Kasumi-1 (cell line): ENCODE measurements at places on chromosomes 16 and 17.
A peak's percentile ranks its signal among the peaks of the same experiment; 100 is the strongest.

GRCh38 chr17:2034806-2035540 lies 5.0 kb downstream of the DPH1 start:
- no peak for DNase-seq

DNA sequence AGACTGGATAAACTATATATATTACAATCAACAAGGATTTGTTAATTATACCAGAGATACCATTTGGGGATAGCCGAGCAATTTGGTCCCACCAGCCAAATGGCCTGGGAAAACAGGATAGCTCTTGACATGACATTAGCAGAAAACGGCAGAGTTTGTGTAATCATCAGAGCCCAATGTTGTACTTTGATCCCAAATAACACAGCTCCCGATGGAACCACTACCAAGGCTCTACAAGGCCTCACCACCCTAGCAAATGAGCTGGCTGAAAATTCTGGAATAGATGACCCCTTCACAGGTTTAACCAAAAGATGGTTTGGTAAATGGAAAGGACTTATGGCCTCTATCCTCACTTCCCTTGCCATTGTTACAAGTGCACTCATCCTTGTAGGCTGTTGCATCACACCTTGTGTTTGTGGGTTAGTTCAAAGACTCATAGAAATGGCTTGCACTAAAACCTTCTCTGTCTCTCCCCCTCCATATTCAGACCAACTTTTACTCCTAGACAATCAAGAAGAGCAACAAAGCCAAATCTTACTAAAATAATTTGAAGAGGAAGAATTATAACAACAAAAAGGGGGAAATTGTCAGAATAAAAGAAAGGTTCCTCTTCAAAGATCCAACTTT lies 9.5 kb downstream of the TXNL4B start:
- no peak for DNase-seq

DNA sequence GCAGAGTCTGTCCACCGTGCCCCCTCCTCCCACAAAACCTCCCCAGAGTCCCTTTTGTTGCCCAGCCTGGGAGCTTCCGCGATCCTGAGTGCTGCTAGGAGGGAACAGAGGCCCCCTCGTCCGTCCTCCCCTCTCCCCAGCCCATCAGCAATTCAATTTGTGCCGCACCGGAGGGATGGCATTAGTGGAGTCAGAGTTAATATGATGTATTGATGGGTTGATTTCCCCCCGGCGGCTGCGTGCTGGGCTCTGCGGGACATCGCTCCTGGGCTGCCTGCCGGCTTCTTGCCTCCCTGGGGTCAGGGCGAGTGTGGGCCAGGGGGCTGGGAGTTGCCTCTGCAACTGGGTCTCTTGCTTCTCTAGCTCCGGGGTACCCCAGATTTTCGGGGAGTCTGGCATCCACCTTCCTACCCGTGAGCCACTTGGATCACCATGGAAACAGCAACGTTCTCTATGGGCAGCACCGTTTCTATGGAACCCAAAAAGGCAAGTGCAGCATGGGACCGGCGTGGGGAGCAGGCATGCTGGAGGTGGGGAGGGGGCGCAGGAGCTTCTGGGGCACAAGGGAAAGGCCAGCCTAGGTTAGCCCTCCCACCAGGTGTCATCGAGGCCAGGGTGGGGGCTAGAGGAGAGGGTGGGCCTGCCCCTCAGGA lies 42.9 kb downstream of the BAHCC1 start:
- no peak for DNase-seq

DNA sequence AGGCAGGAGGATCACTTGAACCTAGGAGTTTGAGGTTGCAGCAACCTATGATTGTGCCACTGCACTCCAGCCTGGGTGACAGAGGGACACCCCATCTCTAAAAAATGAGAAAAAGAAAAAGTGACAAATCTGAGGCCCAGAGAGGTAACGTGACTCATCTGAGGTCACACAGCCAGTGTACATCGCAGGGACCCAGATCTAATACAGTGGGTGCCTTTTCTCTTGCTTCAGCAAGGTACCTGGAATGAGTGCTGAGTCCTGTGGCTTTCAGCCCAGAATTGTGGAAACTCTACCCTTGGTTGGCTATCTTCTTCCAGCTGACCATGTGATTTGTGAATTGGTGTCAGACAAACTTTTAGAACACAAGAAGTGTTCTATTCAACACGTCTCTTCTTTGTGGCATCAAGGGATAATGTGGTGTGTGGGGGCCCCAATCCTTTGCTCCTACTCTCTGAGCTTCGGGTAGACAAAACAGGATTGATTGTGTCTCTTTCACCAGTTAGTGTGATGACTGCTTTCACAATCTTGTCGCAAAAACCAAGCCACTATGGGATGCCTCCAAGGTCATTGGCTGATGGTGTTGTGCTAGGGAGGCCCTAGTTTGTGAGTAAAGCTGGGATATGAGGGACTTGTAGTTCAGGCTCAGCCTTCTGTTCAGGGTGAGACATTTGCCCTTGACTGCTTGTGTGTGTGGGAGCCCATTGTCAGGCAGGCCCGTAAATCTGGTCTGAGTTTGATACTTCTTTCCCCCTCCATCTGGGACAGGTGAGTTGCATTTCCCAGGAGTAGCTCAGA lies 71.0 kb downstream of the MSI2 start:
- DNase-seq = no peak

DNA sequence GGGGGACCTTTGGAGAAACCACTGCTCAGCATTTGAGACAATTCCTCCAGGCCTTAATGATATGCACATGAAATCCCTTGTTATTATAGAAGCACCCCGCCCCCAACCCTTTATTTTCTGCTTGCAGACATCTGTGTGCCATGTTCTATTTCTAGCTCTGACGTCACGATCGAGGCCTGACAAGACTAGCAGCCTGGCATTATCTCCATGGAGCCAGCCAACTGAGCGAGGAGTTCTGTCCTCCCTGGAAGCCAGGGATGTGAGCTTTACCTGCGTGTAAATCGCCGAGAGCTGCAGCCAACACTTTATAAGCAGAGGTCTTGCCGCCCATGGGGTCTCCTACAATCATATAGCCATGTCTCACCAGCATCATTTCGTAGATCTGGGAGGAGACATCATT lies 116.9 kb downstream of the DNAH3 start:
- no peak for DNase-seq

DNA sequence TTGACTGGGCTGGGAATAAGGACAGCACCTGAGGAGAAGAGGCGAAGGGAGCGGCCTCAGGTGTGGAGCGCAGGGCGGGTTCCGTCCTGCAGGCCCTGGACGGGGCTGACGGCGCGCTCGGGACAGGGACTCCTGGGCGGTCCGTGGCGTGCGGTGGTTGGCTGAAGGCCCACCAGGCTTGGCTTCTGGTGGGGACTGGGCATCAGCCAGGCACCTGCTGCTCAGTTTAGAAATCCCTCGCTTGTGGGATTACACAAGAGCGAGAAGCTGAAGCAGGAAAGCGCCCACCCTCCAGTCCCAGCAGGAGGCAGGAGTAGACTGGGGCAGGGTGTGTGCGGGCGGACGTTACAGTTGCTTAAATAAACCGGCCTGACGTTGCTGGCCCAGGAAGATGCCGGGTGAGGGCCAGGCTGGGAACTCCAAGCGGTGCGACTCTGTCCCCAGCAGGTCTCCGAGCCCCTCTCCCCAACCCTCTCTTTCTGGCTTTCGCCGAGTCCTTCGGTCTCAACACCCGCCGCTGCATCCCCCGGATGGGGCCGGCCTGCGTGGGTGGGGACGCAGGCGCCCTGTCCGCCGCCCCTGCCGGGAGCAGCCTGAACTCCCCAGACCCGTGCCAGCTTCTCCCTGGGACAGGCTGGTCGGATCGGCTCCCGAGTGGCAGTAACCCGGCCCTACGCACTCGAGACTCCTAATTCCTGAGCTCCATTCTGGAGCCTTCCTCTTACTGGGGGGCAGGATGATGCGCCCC lies 639 bp downstream of the MIF4GD start:
- DNase-seq = peak; percentile 94
